Natural killer cell (primary cell): ENCODE measurements at places on chromosomes 7 and 10.

DNA sequence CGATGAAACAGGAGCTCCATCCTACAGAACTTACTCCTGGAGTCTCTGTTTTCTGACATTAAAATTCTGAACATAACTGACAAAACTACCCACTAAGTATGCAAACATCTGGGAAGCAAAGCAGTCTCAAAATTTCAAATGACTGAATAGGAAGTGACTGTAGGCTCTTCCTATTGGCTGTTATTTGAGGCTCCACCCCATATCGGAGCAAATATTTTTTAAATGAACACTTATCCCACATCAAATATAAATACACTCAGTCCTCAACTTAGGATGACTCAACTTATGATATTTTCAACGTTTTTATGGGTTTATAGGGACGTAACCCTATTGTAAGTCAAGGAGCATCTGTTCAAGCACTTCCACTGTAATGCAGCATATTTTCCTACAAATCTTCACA lies 8.8 kb downstream of the HSPA12A start:
- no peak for DNase-seq

- DNase-seq: no peak
These were observed 1019.4 kb downstream of the TYW1 start for GRCh38 chr7:68015978-68016532.

- DNase-seq: no peak
These were observed 258.8 kb downstream of the THSD7A start for GRCh38 chr7:11573128-11573750.

DNA sequence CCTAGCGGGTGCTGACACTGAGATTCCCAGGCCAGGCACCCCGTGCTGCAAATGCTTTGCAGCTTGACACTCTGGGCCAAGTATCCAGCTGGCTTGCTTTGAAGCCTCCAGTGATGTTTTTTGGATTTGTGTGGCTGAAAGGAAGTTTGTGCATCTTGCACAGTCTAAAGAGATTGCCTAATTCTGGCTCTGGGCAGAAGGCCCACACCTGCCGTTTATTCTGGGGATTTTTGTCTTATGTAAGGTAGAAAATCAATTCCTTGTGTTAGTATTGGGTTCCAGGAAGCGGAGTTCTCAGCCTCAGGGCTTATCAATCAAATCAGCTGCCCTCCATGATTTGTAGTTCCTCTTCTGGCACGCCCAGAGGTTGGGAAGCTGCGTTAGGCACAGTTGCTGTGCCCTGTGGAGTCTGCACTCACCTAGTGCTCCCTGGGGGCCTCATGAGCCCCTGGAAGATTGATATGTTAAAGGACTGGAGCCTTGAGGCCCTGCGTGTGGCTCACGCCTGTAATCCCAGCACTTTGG lies 8.4 kb upstream of the PURB start:
- DNase-seq: no peak

DNA sequence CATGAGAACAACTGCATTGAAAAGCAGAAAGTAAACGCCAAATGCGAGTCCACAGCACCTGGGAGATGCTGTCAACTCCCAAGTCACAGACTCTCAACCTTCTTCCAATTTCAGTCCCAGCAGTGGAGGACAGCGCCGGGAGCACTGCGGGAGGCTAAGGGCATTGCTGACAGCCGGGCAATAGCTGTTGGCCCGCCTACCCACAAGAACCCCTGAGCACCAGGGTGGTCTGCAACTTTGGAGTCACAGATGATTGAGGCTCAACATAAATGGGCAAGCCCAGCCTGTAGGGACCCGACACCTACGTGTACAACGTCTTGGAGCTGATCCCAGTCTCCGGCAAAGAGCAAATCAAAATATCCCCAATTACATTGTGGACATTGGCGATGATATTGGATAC lies 262.9 kb downstream of the TCERG1L start:
- DNase-seq: no peak

DNA sequence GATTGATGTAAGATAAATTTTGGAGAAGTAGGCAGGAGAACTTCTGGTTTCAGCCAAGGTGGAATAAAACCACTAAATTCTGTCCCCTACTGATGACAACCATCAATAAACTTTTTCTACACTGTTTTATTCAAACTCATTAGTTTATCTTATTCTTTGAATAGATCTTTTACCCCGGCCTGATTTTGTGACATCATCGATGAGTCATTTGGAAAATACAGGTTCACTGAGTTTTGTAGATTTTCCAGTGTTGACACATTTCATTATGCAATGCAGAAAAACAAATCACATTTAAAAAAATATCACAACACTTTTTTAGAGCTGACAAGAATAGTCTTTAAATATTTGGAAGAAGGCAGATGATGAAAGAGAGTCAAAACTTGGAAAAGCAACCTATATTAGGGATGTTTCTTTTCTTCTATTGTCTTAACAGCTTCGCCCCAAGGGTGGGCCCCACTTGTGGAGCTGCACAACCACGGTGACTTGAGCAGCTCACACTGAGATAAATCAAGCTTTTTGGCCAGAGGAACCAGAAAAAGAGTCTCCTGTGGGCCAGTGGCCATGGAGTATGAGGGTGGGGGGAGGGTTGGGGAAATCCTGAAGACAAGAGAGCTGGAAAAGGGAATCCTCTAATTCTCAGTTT lies 112.8 kb downstream of the PTEN start:
- no peak for DNase-seq

- DNase-seq: no peak
These were observed 310.5 kb upstream of the HGF start for GRCh38 chr7:82080254-82080927.

DNA sequence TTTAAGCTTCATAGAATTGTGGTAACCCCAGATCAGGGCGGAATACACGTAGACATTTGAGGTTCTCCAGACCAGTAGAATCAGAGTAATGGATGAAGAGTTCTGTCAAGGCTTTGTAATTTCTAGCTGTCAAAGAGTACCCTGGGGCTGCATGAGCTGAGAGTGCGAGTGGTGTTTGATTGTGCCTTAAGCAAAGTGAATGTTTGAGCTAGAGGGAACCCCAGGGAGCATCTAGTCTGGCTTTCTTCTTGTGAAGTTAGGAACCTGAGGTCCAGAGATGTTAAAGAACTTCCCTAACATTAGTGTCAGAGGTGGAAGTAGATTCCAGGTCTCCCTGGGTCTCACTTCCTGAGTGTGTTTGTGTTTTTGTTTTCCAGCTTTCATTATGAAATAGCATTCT lies 212.3 kb upstream of the FZD1 start:
- no peak for DNase-seq

DNA sequence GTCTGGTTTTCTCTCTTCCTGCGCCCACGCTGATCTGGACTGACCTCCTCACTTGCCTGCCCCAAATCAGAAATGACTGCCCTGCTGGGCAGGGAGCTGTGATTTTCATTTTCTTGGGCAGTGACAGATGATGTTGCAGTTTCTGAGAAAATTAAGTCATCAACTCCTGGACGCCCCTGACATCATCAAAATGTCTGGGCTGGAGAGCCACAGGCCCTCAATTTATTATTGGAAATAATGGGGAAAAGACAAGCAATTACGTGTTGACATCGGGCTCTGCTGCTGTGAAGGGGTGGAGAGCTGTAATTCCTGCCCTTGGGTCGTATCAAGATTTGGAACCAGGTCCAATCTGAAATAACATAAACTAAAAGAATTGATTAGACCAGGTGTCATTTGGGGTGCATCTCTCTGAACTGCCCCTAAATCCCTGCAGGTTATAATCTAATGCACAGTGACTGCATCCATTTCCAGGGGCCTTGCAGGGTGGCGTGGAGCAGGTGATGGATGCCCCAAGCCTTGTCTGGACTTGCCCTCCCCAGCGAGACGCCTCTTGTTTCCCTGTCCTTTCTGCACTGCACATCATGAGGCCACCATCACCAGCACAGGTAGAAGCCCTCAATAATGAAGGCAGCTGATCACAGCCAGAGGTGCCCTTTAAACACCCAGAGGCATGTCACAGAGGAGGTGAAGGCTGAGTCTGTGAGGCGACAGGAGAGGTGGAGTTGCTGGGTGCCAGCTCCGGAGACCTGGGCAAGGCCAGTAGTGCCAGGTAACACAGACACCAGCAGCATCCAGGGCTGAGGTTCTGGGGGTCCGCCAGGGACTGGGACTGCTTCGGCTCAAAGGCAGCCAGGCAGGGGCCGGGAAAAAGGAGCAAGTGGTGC lies 98.7 kb downstream of the HTR5A start:
- no peak for DNase-seq

- DNase-seq: no peak
These were observed 50.6 kb downstream of the PDK4 start for GRCh38 chr7:95545673-95546072.

- no peak for DNase-seq
These were observed 82.2 kb upstream of the GPR22 start for GRCh38 chr7:107387573-107388219.

DNA sequence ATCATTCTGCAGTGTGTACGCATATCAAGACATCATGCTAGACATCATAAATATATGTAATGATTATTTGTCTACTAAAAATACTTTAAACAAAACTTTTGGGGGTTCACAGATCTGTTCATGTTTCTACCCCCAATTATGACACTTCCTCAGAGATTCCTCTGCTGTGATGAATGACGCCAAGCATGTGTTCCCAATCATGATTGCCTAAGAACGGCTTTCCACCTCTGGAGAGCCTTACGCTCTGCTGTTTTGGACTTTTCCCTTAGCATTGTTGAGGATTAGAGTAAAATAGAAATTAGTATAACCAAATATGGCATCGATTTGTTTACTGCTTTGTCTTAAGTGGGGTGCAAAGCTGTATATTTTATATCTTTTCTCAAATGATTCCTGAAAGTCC lies 236.3 kb upstream of the IGFBP3 start:
- DNase-seq: no peak

DNA sequence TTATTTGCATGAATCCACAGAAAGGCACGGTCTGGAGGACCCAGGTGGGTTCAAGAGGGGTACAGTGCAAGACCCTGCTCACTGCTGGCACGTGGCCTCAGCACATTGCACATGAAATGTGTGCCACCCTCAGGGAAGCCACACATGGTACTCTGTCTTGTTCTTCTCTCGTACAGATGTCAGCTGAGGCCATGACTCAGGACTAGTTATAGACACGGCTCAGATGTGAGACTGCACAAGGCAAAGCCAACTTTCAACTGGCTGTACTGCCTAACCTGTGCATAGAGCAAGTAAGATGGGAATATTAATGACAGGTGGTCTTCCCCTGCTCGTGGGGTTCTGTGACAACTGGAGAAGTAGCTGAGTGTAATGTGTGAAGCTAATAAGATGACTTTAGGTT lies 249.4 kb upstream of the CTBP2 start:
- DNase-seq: no peak

- no peak for DNase-seq
These were observed 231.8 kb downstream of the KCNMA1 start for GRCh38 chr10:77405771-77406241.
